Caco-2 (cell line): ENCODE measurements at places on chromosomes 5 and 9.

- H3K4me3 ChIP-seq = no peak overlapping the region
- no peak overlapping the region for H3K27ac ChIP-seq
- no peaks in the 10 kb centered on the region; the same call in none of the 2 replicates for H3K36me3 ChIP-seq
- H3K4me1 ChIP-seq = no peaks in the 10 kb centered on the region
- no peaks in the 10 kb centered on the region for H3K27me3 ChIP-seq
These were observed 51.1 kb downstream of the CCNH start for GRCh38 chr5:87361536-87362213.

GRCh38 chr9:126851286-126851880 lies 9.1 kb upstream of the ZBTB34 start:
- H3K27ac ChIP-seq = no peak overlapping the region
- no peak overlapping the region for H3K4me3 ChIP-seq
- H3K27me3 ChIP-seq = no peaks in the 10 kb centered on the region; the same call in 1 of the 2 replicates
- no peaks in the 10 kb centered on the region for H3K4me1 ChIP-seq
- no peak for DNase-seq

- DNase-seq = no peak
- H3K4me1 ChIP-seq = no peaks in the 10 kb centered on the region; the same call in 1 of the 2 replicates
- H3K36me3 ChIP-seq = no peaks in the 10 kb centered on the region
These were observed 657.9 kb upstream of the ST8SIA4 start for GRCh38 chr5:101561018-101561417.

- H3K4me1 ChIP-seq = no peaks in the 10 kb centered on the region
- no peak overlapping the region for H3K27ac ChIP-seq
- H3K36me3 ChIP-seq = no peaks in the 10 kb centered on the region
- no peak overlapping the region for H3K4me3 ChIP-seq
These were observed 109.7 kb downstream of the MSX2 start for GRCh38 chr5:174834081-174834480.

GRCh38 chr9:128917151-128917849 lies 3.5 kb upstream of the PHYHD1 start:
- H3K27ac ChIP-seq = no peak overlapping the region
- H3K4me3 ChIP-seq = no peak overlapping the region
- no peaks in the 10 kb centered on the region for H3K27me3 ChIP-seq
- no peak for DNase-seq
- H3K4me1 ChIP-seq = peaks cover 7% of the 10 kb centered on the region

- H3K27ac ChIP-seq = no peak overlapping the region
- H3K4me3 ChIP-seq = no peak overlapping the region
- no peak for DNase-seq
- no peaks in the 10 kb centered on the region for H3K36me3 ChIP-seq
- no peaks in the 10 kb centered on the region for H3K4me1 ChIP-seq
These were observed 699.2 kb downstream of the IRX1 start for GRCh38 chr5:4294878-4295277.

DNA sequence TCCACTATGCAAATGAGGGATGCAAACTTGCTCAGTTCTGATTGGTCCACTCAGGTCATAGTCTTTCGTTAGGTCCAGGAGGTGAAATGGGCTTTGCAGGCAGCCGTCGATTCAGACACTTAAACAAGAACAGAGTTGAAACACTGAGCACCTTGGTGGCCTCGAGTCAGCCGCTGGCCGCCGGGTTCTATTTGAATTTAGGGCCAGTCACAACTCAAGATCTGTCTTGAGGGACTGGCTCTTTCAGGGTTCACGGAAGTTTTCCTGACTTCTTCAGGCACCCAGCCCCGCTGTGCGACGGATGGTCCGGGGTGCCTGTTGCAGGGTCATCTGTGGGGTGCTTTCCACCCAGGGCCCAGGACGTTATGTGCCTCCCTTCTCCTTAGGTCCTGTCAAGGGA lies 412.8 kb upstream of the IRX4 start:
- no peaks in the 10 kb centered on the region for H3K27me3 ChIP-seq
- DNase-seq = no peak
- H3K27ac ChIP-seq = no peak overlapping the region
- no peaks in the 10 kb centered on the region for H3K36me3 ChIP-seq
- H3K4me3 ChIP-seq = no peak overlapping the region

- peak overlapping the region; percentile 91 for H3K4me3 ChIP-seq
- H3K27me3 ChIP-seq = no peaks in the 10 kb centered on the region
- no peaks in the 10 kb centered on the region for H3K36me3 ChIP-seq
These were observed 45.0 kb upstream of the PRSS3 start for GRCh38 chr9:33750307-33750838.

DNA sequence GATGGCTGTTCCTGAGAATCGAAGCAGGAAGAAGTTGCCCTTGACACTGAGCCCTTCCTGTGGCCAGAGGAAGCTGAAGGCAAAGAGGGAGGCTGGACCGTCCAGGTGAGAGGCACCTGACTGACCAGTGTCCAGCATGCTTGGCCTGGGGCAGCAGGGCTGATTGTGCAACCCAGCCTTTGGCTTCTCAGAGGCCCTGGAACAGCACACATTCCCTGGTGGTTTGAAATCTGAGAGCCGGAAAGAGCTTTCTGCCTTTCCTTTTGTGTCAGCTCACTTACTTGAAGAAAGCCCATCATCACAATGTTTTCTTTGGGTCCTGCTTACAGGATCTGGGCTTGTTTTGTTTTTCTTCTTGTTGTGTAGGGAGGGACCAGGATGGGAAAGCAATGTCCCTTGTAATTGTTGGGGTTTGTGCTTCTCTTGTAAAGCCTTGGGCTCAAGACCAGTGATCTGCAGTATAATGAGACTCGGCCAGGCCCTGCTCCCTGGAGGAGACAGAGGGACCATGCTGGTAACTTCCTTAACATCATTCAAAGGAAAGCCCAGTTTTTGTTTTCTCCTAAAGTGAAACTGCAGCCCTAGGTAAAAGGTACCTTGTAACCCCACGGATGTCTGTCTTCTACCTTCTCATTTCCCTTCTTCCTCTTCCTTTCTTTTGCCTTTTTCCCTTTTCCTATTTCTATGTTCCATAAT lies 213.7 kb downstream of the NXNL2 start:
- no peak overlapping the region for H3K27ac ChIP-seq
- no peaks in the 10 kb centered on the region for H3K27me3 ChIP-seq
- no peak overlapping the region for H3K4me3 ChIP-seq

- no peak for DNase-seq
- H3K27me3 ChIP-seq = no peaks in the 10 kb centered on the region
- H3K27ac ChIP-seq = no peak overlapping the region
- no peak overlapping the region for H3K4me3 ChIP-seq
- H3K4me1 ChIP-seq = no peaks in the 10 kb centered on the region
- no peaks in the 10 kb centered on the region for H3K36me3 ChIP-seq
These were observed 677.1 kb downstream of the DTWD2 start for GRCh38 chr5:118311103-118311819.

DNA sequence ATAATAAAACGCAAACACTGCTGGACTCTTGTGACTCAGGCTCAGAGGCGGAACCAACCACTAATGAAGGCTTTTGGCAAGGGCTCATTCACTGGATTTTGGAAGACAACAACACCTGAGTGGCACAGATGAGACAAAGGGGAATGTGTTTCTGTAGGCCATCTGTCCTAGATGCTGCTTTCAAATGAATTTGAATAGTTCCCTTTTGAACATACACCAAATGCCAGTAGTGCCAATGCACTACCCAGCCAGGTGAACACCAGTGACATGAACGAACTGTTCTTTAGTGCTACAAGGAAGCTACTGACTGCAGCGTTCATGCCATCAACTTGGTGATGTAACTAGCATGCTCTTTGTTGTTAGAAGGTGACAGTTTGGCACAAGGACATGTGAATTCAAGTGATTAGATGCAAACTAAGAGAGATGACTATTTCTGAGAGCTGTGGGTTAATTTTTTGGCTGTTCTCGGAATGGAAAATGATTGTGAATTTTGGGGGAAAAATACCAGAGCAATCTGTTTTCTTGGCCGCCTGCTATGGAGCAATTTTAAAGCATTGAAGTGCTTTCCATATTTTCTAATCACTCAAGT lies 173.7 kb downstream of the SLC24A2 start:
- H3K36me3 ChIP-seq = no peaks in the 10 kb centered on the region
- H3K27me3 ChIP-seq = no peaks in the 10 kb centered on the region
- H3K27ac ChIP-seq = no peak overlapping the region
- no peak overlapping the region for H3K4me3 ChIP-seq

DNA sequence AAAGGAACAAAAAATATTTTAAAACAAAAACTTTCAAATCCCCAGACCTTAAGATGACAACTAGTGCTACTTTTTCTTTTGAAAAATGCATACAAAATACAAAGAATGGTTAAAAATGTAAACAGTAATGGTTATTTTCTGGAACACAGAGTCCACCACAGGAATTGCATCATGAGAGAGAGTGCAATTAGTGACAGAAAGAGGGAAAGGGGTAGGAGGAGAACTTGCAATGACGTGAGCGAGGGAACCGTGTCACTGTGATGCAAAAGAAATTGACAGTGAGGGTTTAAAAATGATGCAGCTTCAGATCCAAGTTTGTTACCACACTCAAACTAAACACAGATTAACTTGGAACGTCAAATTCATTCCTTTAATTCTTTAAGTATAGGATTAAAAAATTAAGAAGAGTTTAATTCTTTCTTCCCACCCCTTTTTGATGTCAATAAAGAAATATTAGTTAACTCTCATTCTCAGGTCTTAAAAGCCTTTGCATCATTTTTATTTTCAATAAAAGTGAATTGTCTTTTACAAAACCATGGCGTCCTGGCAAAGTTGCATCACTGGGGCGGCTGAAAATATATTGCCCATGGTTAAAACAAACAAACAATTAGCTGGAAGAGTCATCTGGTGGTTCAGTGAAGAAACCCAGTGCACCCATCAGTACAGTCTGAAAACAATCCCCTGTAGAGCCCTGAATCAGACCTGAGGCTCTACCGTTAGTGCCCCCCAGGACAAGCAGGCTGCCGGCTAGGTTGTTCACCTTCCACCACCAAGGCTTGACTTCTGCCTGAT lies 39.5 kb downstream of the MACROH2A1 start:
- H3K27me3 ChIP-seq = no peaks in the 10 kb centered on the region
- peaks cover 1% of the 10 kb centered on the region for H3K36me3 ChIP-seq
- H3K4me1 ChIP-seq = no peaks in the 10 kb centered on the region
- H3K4me3 ChIP-seq = no peak overlapping the region

GRCh38 chr5:66912787-66913186 lies 283.8 kb downstream of the CD180 start:
- H3K4me1 ChIP-seq = no peaks in the 10 kb centered on the region
- no peak overlapping the region for H3K4me3 ChIP-seq
- DNase-seq = no peak
- H3K27me3 ChIP-seq = no peaks in the 10 kb centered on the region
- H3K36me3 ChIP-seq = no peaks in the 10 kb centered on the region

DNA sequence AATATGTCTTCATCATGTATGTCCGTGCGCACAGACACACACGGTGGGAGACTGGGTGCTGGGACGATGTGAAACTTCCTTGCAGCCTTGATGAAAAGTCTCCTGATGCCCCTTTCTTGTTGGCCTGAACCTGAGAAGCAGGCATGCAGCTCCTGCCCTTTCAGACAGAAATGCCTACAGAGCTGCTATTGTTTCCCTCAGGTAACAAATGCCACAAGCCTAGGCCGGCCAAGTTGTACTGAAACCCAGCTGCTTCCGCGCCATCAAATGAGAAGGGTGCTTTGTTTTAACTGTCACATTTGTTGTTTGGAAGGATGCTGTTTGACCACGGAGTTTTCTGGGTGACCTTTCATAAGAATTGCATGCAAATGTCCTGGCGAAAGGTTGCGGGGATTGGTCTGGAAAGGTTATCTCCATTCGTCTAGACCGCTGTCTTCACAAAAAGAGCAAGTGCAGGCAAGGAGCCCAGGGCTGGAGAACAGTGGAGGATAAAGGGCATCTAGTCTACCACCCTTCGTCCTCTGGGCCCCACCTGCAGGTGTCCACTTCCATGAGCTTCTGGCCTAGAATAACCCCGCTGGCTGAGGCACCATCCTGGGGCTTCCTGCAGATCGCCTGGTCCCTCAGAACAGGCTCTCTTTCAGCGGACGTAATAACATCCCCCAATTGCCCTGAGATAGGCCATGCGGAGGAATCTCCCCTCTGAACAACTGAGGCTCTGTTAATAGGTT lies 197.2 kb downstream of the SEMA6A start:
- H3K4me1 ChIP-seq = no peaks in the 10 kb centered on the region
- H3K36me3 ChIP-seq = no peaks in the 10 kb centered on the region
- no peaks in the 10 kb centered on the region for H3K27me3 ChIP-seq
- no peak overlapping the region for H3K27ac ChIP-seq
- DNase-seq = no peak

DNA sequence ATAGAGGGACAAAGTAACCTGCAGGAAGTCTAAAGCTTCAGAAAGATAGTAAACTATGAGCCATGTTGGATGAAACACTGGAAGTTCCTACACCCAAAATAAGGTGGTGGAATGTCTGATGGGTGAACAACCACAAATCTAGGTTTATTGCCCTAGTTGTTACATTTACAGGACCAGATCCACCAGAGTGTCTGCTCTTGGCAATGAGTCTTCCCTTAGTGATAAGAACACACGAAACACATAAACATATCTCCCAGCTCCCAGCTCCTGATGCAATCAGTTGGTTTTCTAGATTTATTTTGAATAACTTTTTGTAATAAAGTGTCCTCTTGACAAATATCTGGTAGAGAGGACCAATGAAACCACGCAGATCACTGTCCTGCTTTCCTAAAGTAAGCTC lies 329.7 kb upstream of the WWC1 start:
- H3K27me3 ChIP-seq = no peaks in the 10 kb centered on the region; the same call in 1 of the 2 replicates
- H3K36me3 ChIP-seq = no peaks in the 10 kb centered on the region
- H3K4me3 ChIP-seq = no peak overlapping the region
- H3K4me1 ChIP-seq = no peaks in the 10 kb centered on the region

DNA sequence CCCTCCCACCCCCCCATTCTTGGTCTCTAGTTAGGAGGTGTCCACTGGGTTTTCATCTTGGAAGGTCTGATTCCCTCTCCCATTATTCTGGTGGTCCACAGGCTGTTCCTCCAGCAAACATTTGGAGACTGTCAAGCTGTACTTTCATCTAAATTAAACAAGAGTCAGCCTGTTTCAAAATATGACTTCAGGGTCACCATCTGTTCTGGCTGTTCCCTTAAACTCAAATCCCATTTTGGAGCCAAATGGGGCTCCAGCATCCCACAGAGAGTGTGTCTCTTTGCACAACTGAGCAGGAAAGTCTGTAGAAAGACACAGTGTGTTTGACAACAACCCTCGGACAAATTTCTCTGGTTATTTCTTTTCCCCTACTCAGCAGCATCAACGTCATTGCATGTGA lies 20.5 kb downstream of the COL15A1 start:
- no peak for DNase-seq
- no peak overlapping the region for H3K4me3 ChIP-seq
- no peaks in the 10 kb centered on the region for H3K36me3 ChIP-seq
- H3K27ac ChIP-seq = no peak overlapping the region

- H3K4me1 ChIP-seq = peaks cover 16% of the 10 kb centered on the region
- no peak overlapping the region for H3K4me3 ChIP-seq
- H3K27me3 ChIP-seq = peaks cover 3% of the 10 kb centered on the region; the same call in 1 of the 2 replicates
- DNase-seq = peak; percentile 38
- H3K27ac ChIP-seq = no peak overlapping the region
- no peaks in the 10 kb centered on the region for H3K36me3 ChIP-seq
These were observed 5.2 kb upstream of the ZDHHC11 start for GRCh38 chr5:855771-856530.

DNA sequence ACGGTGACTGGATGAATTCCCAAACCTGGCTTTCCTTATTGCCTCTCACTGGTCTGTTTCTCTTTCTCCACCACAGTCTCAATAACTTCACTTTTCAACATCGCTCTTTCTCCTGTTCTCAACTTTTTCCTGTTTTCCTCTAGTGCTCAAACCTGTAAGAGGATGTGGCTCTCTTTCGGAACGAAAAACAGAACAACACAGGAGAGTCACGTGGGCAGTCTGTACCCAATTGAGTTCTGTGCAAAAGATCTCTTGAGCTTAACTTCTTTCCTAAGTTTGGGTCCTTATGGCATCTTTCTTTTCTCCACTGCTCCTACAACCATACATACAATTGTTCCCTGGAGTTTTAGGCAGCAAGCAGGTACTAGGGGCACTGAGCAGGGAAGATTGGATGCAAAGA lies 8.9 kb downstream of the HAVCR1 start:
- DNase-seq = no peak
- H3K4me3 ChIP-seq = no peak overlapping the region
- H3K27me3 ChIP-seq = no peaks in the 10 kb centered on the region
